ENCODE measurements at places on chromosomes 7 and 10. TPM values are rescaled to one million over a fixed set of nuclear protein-coding genes. Genes with fewer than 3 reads are reported as not detected.

DNA sequence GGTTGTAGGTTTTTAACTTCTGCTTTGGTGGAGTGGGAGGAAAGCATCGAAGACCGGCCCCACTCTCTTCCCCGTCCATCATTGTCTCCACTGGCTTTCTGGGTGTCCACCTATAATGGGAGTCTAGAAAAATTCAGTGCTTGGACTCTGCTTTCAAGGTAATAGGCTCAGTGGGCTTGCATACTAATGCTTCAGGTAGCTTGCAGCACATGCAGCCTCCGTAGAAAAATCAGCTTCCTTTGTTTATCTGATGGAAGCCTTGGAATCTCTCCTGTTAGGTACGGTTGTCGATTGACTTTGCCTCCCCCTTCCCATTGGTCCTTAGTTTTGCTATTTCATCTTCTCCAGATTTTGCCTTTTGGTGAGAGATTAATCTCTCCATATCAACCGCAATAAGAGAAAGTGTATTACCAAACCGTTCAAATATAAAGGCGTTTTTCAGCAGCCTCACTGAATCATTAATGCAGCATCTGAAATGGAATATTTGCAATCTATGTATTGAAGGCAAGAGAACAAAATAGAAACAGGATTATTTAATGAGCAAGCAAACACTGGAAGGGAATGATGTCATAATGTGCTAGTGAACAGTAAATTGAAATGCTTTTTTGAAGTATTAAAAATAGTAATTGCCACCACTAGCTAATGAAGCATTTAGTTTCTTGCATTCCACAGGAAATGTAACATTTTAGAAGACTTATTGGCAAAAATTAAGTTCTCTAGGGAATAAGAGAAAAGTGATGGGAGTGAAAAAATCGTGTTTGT is 944 bp downstream of the AVL9 start:
- H3K27ac ChIP-seq, result peak overlapping the region; percentile 94
- peaks cover 4% of the 10 kb centered on the region for H3K4me1 ChIP-seq
- H3K4me3 ChIP-seq, result peak overlapping the region; percentile 93

DNA sequence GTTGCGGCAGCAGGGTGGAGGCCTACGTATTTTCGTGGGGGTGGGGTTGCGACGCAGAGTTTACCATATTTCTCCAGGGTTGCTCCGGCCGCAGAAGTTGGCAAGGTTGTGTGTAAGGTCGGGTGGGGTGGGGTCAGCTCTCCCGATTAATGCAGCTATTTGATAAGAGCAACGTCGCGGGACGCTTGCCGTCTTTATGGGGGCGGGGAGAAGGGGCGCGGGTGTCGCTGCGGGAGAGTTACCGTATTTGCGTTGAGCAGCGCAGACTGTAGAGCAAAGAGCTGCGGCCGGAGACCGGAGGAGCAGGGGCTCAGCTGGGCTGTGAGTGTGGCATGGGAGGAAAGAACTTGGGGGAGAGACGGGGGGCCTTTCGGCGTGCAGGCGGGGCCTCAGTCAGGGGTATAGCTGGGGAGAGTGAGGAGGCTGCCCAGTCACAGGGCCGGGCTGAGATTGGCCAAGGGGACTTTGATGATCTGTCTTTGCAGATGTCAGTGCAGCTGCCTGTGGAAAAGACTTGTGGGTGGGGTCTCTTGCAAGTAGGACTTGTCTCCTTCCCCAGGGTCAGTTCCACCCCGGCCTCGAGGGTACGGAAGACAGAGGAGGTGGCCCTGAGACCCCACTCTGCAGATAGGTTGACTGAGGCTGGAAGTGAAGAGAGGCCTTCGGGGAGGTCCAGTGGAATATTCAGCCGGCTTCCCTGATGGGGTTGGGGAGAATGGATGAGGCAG is 26.6 kb downstream of the ZNF775 start:
- peak overlapping the region; percentile 87 for H3K27ac ChIP-seq
- peaks cover 37% of the 10 kb centered on the region for H3K36me3 ChIP-seq
- no peak for DNase-seq
- H3K4me3 ChIP-seq, result peak overlapping the region; percentile 71
- peaks cover 49% of the 10 kb centered on the region for H3K4me1 ChIP-seq

GRCh38 chr7:84837405-84837804 is 349.5 kb downstream of the SEMA3D start:
- no peak overlapping the region for H3K4me3 ChIP-seq
- no peaks in the 10 kb centered on the region for H3K27me3 ChIP-seq
- no peak overlapping the region for H3K27ac ChIP-seq
- DNase-seq, result no peak

DNA sequence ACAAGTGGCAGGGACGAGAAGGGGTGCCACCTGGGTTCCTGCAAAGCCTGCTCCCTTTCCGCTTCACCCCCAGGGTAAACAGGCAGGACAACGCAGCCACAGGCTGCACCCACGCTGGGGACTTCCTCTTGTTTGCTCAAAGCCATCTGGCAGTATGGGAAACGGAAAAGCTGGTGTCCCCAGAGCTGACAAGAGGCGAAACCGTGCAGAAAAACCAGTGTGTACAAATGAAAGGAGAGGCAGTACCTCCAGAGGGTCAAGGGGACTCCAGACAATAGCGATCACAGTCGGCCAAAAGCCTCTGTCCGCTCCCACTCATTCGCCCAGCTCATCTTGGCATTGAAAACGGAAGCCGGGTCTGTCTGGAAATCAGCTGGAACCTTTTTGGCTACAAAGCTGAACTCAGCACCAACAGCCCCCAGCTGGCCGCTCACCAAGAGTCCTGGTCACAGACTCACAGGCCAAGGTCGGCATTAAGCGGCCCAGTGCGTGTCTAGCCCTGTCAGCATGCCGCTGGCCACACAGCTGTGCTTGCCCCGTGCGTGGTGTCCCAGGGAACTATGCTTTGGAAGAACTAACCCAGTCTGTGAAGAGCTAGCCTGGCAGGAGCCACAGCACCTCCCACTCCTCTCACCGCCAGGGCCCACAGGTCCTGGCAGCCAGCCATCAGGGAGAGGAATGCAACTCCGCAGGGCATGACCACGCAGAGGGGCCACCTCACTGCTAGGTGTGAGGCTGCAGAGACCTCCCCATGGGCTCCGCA is 10.4 kb downstream of the TNS3 start:
- DNase-seq, result no peak
- peaks cover 6% of the 10 kb centered on the region for H3K36me3 ChIP-seq

DNA sequence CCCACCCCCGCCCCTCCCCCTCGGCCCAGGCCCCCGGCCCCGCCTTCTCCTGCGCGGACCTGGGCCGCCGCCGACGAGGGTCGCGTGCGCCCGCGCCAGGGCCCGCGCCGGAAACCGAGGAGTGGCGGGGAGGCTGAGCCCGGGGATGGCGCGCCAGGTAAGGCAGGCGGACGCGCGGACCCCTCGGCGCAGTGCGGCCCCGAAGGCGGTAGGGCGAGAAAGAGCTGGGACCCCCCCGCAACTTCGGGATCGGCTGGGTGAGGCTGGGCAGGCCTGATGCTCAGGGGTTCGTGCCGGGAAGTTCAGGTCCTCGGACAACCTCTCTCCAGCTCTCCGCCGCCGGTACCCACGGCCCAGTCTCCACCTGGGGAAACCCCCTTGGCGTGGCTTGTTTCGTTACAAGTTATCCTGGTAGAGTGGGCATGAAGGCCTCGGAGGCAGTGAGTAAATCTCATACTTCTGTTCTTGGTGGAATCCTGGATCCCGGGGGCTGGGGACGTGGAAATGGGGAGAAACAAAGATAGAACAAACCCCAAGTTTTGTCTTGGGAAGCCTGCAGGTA is 58.4 kb downstream of the ZNF467 start:
- peaks cover 45% of the 10 kb centered on the region for H3K4me1 ChIP-seq
- H3K36me3 ChIP-seq, result peaks cover 15% of the 10 kb centered on the region
- no peak for DNase-seq
- H3K27ac ChIP-seq, result no peak overlapping the region

DNA sequence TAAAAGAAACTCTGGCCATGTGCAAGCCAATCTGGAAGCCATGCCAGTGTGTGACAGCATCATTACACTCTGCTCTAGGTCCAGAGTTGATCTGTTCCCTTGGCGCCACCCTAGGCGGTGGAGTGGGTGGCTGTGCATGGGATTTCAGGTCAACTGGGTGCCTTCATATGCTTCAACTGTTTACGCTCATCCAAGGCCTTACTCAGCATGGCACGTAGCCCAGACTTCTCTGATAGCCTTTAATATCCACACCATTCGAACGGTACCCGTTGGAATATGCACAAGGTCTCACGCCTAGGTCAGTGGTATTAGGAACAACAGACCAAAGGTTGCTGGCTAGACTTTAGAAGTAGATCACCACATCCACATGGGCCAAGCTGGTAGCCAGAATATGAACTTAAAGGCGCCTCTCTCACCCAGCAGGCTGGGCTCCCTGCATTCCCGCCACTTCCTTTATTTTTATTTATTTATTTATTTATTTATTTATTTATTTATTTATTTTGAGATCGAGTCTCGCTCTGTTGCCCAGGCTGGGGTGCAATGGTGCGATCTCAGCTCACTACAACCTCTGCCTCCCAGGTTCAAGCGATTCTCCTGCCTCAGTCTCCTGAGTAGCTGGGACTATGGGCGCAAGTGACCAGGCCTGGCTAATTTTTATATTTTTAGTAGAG is 18.7 kb upstream of the ACHE start:
- DNase-seq, result no peak
- no peaks in the 10 kb centered on the region for H3K4me1 ChIP-seq
- H3K27me3 ChIP-seq, result no peaks in the 10 kb centered on the region

DNA sequence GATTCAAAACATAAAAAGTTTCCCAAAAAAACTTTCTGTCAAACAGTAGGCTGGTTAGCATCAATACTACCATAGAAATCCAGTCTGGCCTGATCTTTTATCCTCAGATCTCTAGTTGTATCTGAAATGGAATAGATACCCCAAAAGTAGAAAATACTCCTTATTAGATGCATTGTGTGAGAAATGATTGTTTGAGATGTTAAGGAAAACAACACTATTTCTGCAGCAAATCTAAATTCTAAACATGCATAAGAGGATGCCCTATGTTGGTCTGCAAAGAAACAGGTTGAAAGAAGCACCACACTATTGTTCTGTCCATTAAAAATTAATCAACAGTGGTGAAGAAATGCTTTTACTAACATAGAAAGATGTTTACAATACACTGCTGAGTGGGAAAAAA is 121.0 kb downstream of the NPY start:
- DNase-seq, result no peak
- no peaks in the 10 kb centered on the region for H3K36me3 ChIP-seq
- H3K4me1 ChIP-seq, result no peaks in the 10 kb centered on the region
- no peaks in the 10 kb centered on the region for H3K27me3 ChIP-seq
- H3K4me3 ChIP-seq, result no peak overlapping the region

DNA sequence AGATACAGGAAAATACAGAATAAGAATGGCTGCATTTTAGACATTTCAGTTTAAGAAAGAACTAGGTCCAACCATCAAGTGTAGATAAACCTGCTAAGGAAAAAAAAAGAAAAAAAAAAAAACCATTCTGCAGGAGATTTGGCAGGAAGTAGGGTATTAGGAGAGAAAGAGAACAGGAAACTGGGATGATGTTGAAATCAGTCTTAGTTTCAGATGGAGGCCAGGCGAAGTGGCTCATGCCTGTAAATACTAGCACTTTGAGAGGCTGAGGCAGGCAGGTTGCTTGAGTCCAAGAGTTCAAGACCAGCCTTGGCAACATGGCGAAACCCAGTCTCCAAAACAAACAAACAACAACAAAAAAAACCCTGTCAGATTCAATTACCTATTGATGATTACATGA is 120.2 kb downstream of the RAB11FIP2 start:
- no peaks in the 10 kb centered on the region for H3K27me3 ChIP-seq
- no peaks in the 10 kb centered on the region for H3K4me1 ChIP-seq
- no peak overlapping the region for H3K27ac ChIP-seq

The SVOPL gene
- 1.6 TPM for polyA plus RNA-seq

The ZNF365 gene
- polyA plus RNA-seq, result 23.0 TPM

The ADAM12 gene
- polyA plus RNA-seq, result 9.8 TPM

The DNAJC12 gene
- polyA plus RNA-seq, result 25.4 TPM
